T-helper 2 cell treated with Interferon-gamma antibody and Interleukin-4, amounts not matched to agents 5 μg/mL and 100 μg/mL, for 36 hours (primary cell): ENCODE measurements at places on chromosomes 6 and 20.

DNA sequence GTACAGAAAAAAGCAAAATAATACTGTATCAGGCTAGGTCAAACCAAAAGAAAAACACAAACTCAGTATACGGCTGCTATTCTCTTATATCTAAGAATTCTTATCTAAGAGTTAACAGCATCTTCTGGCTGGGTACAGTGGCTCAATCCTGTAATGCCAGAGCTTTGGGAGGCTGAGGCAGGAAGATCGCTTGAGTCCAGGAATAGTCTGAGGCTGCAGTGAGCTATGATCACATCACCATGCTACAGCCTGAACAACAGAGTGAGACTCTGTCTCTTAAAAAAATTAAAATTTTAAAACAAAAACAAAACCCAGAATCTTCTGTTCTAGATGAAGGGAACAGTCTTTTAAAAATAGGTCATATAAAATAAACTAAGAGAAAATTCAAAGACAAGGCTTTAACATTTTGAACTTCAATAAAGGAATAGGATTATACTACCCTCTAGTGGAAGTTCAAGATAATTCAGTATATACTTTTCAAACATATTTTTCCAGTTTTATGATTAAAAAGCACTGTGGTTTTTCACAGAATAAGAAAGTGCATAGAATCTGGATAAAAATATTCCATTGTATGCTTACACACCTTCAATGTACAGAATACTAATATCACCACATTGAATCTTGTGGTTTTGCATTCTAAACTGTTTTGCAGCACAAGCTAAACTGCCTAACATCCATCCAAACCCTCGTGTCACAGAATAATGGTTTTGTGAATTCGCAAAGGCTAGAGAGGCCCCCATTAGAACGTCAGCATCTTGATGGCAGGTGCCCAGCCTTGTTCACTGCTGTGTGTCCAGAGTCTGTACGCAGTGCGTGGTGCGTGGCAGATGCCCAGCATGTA lies 39.3 kb downstream of the DTNBP1 start:
- DNase-seq: no peak

DNA sequence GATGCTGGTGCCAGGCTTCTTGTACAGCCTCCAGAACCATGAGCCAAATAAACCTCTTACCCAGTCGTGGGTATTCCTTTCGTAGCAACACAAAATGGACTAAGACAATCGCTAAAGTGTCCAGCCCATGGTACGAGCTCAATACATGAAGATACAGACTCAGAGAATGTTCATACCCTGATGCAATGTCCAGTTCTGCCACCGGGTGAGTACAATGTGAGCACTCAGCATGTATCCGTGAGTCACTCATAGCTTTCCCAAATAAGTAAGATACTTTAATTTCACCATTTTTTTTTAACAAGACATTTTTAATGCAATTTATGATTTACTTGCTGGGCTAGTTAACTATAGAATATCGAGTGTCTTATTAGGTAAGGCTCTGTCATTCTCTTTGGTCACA lies 26.7 kb upstream of the PDE10A start:
- no peak for DNase-seq

DNA sequence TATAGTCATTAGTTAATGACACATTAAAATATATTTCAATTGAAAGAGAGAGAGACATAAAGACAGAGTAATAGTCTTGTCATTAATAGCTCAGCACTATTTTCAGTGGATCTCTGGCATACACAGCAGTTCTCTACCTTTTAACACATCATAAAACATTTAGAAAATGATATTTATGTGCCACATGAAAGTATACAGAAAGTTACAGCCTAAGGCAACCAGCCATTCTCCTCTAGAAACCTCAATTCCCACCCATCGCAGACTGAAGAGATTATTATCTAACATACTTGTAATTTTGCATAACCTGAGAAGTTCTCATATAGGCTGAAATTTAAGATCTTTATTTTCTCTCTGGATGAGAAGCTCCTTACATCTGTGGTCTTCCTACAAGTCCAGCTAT lies 58.7 kb upstream of the FAM83B start:
- DNase-seq: no peak

GRCh38 chr20:57410398-57410920 lies 19.3 kb downstream of the RBM38 start:
- no peak for DNase-seq

GRCh38 chr20:24469116-24469893 lies at the start of gene SYNDIG1:
Gene SYNDIG1 (plus strand): TSS chr20:24469629. CDS start chr20:24543098, 73,469 bp downstream.
- no peak for DNase-seq

DNA sequence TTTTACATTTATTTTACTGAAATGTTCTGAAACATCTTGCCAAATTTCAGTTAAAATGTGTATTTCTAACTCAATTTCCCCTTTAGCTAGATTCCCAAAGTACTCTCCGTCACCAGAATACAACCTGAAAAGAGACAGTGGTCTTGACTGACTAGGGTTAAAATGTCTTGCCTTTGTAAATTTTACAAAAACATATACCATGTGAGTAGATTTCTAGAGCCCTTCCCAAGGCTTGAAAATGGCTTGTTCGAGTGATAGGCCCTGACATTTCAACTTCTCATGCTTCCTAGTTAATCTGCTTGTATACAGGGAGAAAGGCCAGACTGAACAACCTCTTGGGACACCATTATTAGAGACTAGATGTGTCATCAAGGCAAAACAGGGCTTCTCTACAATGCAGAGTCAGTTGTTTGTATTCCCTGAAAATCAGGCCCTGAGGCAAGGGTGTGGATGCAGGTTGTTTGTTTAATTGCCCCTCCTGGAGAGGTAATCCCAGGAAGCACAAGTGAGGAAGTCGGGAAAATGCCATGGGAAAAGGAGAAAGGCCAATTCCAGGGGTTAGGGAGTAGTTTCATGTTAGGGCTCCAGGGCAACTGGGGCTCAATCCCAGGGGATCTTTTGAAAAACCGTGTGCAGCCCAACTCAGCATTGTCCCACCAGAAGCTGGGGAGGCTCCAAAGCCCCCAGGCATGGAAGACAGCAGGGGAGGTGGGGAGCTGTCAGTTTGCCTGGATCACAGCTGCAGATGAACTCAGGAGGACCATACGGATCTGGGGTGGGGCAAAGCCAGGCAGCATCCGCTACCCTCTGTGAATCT lies 11.6 kb upstream of the TFB1M start:
- no peak for DNase-seq

GRCh38 chr20:33858666-33859065 lies 47.5 kb downstream of the CHMP4B start:
- no peak for DNase-seq

GRCh38 chr6:46990031-46990644 lies 52.0 kb downstream of the ADGRF1 start:
- no peak for DNase-seq

GRCh38 chr6:118650582-118651281 lies 659 bp downstream of the CEP85L start:
- peak; percentile 43 for DNase-seq

DNA sequence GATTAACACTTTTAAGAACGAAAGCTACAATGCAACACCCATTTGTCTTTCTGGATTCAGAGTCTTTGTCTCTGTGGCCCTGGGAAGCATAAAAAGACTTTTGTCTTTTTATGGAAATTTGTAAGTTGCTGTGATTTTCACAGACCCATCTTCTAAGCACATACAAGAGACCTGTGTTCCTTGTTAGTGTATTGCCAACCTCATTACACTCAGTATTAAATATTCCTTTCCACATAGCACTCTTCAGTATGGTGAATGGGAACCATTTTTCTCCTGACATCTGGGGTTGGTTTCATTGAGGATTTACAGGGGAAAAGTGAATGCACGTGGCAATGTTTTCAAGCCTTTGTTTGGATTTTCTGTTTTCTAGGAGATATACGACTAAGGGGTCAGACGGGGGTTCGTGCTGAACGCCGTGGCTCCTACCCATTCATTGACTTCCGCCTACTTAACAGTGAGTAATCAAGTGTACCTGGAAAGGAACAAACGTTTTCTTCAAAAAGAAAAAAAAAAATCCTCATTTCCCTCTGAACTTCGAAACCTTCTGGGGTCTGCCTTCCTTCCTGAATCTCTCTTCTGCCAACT lies 141.7 kb downstream of the MTFR2 start:
- DNase-seq: no peak

DNA sequence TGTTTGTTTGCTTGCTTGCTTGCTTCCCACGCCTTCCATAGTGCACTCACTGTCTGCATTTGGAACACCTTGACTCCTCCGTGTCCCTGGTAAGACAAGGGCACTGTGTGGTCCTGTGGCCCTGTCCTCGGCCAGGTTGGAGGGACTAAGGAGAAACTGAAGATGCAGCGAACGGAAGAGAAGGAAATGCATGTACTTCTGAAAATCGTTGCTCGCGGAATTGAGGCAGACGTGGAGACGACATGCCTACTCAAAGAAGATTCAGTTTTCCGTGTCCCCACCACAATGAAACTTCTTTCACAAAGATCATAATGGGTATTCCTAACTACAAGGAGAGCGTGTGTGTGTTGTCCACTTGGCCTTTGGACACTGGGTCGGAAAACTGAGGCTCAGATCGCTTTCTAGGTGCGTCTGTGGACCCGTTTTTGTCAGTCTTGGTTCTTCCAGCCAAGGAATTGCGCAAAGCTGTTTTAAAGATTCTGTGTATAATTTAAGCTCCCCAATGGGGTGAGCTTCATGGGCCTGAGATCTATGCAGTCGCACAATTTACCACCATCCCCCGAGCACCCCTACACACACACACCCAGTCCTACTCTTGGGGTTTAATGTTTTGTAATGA lies 120.4 kb upstream of the ZNF184 start:
- DNase-seq: no peak

DNA sequence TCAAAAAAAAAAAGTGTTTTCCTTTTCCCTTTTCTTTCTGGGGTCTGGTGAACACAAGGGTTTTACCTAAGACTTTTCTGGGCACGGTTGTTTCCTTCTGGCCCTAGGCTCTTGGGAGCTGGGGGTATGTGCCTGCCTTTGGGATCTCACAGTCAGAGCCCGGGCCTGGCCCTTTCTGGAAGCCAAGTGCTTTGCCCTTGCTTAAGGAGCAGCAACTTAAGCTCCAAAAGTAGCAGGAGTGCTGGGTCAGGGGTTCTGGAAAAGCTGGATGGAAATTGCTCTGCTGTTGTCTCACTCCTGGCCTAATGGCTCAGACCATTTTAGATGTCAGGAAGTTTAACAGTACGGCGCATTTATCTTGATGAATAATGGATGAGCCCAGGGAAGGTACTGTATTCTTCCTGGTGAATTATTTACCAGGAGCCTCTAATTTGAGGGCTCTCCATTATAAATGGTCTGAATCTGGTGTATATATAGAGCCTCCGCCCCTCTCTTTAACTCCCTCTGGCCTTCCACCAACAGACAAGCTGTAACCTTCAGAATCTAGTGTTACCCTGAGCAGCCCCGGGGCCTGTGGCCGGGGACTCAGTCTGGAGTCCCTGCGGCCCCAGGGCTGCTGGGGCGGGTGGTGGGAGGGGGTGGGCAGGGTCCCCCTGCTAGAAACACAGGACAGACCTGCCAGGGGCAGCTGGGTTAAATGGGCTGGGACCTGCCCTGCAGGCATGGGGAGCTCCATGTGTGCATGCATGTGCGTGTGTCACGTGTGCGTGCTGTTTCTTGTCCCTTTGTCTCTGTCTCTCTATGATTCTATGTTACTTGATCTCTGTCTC lies 37.5 kb downstream of the PTK7 start:
- DNase-seq: no peak

GRCh38 chr20:51428401-51429143 lies 113.9 kb downstream of the NFATC2 start:
- no peak for DNase-seq

GRCh38 chr20:22775671-22776139 lies 191.3 kb upstream of the FOXA2 start:
- DNase-seq: no peak

DNA sequence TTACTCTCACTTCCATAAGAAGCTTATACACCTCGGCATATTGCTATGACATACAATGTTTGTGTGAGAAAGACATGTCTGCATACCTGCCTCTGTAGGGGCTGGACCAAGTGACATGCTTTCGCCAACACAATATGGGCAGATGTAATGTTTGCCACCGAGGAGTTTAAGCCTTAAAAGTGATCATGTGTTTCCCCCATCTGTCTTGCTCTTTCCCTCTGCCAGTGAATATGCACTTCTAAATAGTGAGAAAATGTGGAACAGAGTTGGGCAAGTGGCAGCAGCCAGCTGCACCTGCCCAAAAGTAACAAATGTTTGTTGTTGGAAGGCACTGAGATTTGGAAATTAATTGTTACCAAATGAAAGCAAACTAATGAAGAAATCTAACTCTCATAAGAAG lies 274.8 kb upstream of the BTBD3 start:
- no peak for DNase-seq

DNA sequence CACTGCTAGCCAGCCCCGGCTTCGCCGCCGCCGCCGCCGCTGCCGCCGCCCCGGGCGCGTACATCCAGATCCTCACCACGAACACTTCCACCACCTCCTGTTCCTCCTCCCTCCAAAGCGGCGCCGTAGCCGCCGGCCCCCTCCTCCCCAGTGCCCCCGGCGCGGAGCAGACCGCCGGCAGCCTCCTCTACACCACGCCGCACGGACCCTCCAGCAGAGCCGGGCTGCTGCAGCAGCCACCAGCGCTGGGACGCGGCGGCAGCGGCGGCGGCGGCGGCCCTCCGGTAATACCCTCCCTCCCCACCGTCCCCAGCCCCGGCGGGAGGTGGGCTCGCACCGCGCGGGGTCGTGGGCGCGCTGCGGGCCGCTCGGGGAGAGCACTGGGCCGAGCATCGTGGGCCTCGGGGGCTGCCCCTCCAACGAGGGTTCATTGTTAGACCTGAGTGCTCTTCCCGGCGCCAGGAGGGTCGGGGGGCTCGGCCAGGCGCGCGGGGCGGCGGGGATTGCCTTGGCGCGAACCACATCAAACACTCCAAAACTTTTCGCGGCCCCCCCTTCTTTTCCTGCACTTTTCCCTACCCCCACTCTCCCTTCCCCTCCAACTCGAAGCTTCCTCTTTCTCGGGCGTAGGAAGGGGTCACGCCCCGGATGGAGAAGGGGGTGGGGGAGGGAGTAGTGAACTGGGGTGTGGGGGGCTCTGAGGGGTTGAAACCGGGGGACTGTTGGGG lies 827 bp downstream of the E2F3 start:
- DNase-seq: peak; percentile 31

GRCh38 chr6:71459162-71459561 lies 170.6 kb downstream of the OGFRL1 start:
- DNase-seq: no peak

- DNase-seq: no peak
Measured at GRCh38 chr20:57788936-57789613, 79.3 kb upstream of the PMEPA1 start.

GRCh38 chr20:18702736-18703135 lies 110.8 kb upstream of the SCP2D1 start:
- DNase-seq: no peak

GRCh38 chr6:10098756-10099528 lies 315.9 kb downstream of the TFAP2A start:
- DNase-seq: no peak

GRCh38 chr6:146542881-146543210 lies 787 bp upstream of the RAB32 start:
- DNase-seq: no peak

- DNase-seq: no peak
Measured at GRCh38 chr6:73062837-73063236, 162.5 kb downstream of the KHDC1L start.
